ENCODE measurements at places on chromosomes 1 and 21.

GRCh38 chr1:150582371-150582770 is 3.0 kb upstream of the MCL1 start:
- no peak for DNase-seq

DNA sequence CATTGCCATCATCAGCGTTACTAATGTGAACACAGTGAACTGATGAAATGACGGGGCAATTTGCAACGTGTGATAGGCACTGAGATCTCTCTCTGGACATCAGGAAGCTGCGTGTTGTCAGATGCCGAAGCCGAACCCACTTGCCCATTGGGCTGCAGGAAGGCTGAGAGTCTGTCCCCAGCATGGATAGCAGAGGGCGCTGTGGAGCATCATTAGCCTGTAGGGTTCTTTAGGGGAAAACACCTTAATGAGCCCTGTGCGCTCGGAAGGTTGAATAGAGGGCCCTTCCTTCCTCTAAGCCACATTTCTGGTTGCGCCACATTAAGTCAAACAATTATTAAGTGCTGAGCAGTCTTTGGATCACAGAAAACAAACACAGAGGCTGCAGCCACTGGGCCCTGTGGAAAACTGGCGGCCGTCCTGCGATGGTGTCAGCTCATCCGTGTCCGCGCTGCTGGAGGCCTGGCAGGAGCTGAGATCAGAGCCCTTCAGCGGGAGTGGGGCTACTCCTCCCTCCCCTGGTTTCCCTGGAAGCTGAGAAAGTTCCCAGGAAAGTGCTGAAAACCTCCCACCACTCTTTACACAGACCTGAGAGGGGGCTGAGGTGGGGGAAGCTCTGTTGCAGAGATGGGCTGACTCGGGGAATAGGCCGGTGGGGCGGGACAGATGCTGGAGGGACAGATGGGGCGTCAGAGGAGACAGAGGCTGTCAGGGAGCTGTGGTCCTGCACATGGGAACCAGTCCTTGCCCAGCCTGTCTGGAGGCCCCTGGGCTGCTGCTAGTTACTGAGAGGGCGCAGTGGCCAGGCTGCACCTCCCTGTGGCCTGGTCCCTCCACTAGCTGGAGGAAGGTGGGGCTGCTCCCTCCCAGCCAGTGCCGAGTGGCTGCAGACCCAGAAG is 12.7 kb downstream of the TFF2 start:
- peak; percentile 89 for DNase-seq

DNA sequence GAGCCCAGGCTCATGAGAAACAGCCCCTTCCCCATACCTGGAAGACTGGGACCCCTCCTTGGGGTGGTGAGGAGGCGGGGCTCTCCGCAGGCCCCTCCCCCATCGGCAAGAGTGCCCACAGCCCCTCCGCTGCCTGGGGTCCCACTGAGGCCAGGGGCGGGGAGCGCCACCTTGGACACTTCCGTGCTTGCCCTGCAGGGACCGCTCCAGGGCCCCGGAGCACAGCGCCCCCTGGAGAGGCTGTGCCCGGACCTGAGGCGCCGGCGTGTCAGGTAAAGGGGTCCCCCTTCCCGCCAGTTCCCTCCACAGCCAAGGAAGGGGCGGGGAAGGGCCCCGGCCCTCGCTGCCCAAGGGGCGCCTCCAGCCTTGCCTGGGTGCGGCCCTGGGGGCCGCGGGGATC is 21.5 kb downstream of the INAVA start:
- no peak for DNase-seq

DNA sequence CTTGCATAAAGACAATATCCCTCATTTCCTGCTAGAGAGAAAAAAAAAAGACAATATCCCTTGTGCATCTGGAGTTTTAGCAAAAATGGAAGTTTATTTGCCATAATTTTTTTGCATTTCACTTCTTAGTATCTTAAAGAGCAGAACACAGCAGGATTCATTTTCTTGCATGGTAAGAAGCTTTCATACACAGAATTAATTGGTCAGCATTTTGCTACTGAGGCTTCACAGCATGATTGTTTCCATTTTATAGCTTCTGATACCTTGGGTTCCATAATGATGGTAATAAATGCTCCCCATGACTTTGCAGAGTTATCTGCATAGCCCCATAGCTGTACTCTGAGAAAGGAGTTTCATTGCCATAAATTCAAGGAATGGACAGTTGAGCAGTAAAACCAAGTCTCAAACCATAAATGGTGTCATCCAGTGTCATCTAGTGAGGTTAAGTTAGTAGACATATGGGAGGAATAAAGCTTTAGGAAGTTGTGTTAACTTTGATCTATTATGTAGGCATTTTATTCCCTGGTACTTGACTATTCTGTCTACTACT is 88.8 kb upstream of the PLD5 start:
- no peak for DNase-seq

DNA sequence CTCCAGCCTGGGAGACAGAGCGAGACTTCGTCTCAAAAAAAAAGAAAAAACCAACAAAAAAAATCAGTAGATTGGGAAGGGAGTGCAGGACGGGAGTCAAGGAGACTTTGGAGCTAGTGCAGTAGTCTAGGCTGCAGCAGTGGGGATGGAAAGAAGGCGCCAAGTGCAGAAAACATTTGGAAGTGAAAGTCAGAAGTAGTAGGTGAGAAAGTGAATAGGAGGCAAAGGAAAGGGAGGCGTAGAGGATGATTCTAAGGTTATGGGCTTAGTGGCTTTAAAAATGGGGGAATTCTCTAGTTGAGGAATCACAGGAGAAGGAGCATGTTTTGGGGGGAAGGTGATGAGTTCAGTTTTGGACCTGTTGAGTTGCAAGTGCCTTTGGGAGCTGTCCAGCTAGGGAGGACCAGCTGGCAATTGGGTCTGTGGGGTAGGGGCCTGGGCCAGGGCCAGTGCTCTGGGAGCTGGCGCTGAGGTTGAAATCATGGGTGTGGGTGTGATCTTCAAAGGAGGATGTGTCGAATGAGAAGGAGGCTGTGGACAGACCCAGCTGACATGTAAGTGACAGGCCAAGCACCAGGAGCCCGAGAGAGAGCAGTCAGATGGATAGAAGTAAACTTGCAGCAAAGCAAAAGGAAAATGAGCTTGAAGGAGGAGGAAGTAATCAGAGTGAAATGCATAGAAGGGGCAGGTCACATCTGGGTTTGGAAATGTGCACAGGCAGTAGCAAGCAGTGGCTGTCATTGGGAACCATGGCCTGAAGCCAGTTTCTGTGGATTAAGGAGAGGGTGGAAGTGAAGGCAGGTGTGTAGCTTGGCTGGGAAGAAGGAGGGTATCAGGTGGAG is 15.8 kb downstream of the TMCC2 start:
- no peak for DNase-seq

- no peak for DNase-seq
Measured at GRCh38 chr1:237172118-237172485, 130.1 kb downstream of the RYR2 start.
